Panc1 (cell line): ENCODE measurements at places on chromosomes 6 and 20. TPM values are rescaled to one million over a fixed set of nuclear protein-coding genes. Genes with fewer than 3 reads are reported as not detected.

GRCh38 chr20:13819885-13820645 is 35.2 kb downstream of the NDUFAF5 start:
- H3K27ac ChIP-seq: no peak overlapping the region
- H3K36me3 ChIP-seq: peaks cover 22% of the 10 kb centered on the region
- H3K4me1 ChIP-seq: no peaks in the 10 kb centered on the region
- H3K27me3 ChIP-seq: no peaks in the 10 kb centered on the region
- DNase-seq: peak; percentile 30

KCNB1 gene
- 11.1 TPM for total RNA-seq

DNA sequence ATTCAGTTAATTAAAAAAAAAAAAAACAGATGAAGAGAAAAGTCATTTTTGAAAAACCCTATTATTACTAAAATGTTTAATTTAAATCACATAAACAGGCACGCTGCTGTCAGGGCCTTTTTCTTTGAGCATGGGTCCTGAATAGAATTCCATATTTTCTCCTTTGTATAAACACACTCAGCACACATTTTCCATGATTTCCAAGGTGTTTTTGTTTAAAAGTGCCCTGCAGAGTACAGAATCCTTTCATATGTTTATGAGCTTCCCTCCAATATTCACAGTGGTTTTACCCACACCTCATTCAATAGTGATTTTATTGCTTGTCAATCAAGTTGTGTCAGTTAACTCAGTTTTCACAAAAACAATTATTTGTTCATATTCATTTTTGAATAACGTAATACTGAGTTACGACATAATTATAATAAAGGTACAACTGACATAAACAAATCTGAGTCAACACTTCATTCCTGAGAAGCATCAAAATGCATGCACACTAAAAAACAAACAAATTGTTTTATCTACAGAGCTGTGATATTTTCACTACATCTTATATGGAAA is 15.2 kb downstream of the SLC35B3 start:
- H3K27me3 ChIP-seq: no peaks in the 10 kb centered on the region
- no peak overlapping the region for H3K27ac ChIP-seq
- no peak for DNase-seq
- H3K36me3 ChIP-seq: peaks cover 19% of the 10 kb centered on the region

SPTLC3 gene
- 0.03 TPM for total RNA-seq

DNA sequence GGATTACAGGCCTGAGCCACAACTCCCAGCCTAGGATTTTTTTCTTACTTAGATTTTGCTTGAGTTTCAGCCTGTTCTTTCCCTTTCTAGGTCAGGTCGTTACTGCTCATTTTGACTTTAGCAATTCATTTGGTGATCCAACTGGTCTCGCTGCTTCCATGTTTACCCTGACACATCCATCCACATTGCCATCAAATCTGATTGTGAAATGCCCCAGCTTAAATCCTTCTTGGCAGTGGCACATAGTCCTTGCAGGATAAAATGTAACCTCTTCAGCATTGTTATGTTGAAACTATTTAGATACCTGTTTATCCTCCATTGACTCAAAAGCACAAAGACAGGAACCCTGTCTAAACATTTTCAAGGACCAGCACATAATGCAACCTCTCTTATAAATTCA is 77.2 kb downstream of the DNAH8 start:
- H3K27ac ChIP-seq: no peak overlapping the region
- no peak overlapping the region for H3K4me3 ChIP-seq
- no peaks in the 10 kb centered on the region for H3K36me3 ChIP-seq
- no peaks in the 10 kb centered on the region for H3K4me1 ChIP-seq

ANKRD6 gene
- 2.4 TPM for total RNA-seq

DNA sequence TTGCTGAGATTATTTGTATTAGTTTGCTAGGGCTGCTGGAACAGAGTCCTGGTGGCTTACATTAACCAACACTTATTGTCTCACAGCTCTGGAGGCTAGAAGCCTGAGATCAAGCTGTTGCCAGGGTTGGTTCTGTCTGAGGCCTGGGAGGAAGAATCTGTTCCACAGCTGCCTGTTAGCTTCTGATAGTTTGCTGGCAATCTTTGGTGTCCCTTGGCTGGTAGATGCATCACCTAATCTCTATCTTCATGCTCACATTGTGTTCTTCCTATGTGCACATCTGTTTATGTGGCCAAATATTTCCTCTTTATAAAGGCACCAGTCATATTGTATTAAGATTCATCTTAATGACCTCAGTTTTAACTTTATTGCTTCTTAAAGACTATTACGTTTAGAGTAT is 19.5 kb downstream of the SF3B5 start:
- no peak overlapping the region for H3K4me3 ChIP-seq
- H3K27me3 ChIP-seq: peaks cover 6% of the 10 kb centered on the region; the same call in 1 of the 2 replicates
- no peaks in the 10 kb centered on the region for H3K36me3 ChIP-seq

DNA sequence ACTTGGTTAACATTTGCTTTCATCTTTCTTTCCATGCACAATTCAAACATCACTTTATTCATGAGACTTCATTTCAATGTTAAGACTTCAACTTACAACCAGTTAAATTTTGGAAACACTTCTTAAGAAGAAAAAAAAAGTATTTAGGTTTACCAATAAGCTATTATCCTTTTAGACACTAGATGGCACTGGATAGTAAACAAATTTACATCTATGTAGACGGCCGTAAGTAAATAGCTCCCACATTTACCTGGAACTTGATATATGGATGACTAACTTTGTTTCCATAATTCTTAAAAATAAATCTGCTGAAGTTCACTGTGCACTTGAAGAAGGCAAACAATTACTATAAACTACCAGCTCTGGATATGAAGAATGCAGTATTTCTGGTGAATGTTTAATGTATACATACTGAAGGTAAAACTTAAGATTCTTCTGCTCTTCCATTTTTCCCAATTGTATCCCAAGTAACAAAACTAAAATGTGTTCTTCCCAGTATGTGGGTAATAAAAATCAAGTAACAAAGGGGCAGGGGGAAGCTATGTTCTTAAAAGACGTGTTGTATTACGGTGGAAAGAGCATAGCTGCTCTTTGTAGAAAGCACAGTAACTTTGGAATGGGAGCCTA is 130.6 kb upstream of the C6orf118 start:
- no peak overlapping the region for H3K4me3 ChIP-seq
- H3K27me3 ChIP-seq: no peaks in the 10 kb centered on the region
- no peaks in the 10 kb centered on the region; the same call in 1 of the 2 replicates for H3K36me3 ChIP-seq
- peak; percentile 52 for DNase-seq
- no peak overlapping the region for H3K27ac ChIP-seq

DNA sequence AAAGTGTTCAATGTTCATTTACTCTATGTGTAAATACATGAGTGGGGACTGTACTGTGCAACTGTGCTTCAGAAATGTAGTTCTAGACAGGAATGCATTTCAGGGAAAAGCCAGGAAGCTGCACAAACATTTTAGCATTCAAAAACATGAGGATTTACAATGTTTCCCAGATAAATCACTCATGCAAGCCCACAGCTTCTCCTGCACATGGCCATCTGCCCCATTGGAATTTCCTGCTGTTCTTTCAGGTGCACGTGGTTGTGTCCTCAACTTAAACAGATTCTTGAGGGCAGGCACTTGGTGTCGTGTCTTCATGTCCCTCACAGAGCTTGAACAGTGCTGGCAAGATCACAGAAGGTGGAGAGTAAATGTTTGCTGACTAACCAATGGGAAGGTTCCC is 101.5 kb downstream of the UNC5CL start:
- H3K4me3 ChIP-seq: no peak overlapping the region
- no peaks in the 10 kb centered on the region for H3K27me3 ChIP-seq
- no peaks in the 10 kb centered on the region for H3K4me1 ChIP-seq
- DNase-seq: no peak
- peak overlapping the region; percentile 65; the same call in 1 of the 2 replicates for H3K27ac ChIP-seq
- no peaks in the 10 kb centered on the region for H3K36me3 ChIP-seq

- H3K4me3 ChIP-seq: no peak overlapping the region
- H3K27ac ChIP-seq: no peak overlapping the region
- H3K36me3 ChIP-seq: no peaks in the 10 kb centered on the region
- DNase-seq: no peak
- H3K4me1 ChIP-seq: no peaks in the 10 kb centered on the region
- H3K27me3 ChIP-seq: no peaks in the 10 kb centered on the region
Observed at GRCh38 chr6:160974304-160974771, 17.2 kb upstream of the MAP3K4 start.

GRCh38 chr6:21539621-21540100 is 53.9 kb upstream of the SOX4 start:
- H3K27ac ChIP-seq: no peak overlapping the region
- no peaks in the 10 kb centered on the region for H3K36me3 ChIP-seq
- no peak for DNase-seq
- H3K4me1 ChIP-seq: no peaks in the 10 kb centered on the region

CFAP206 gene
- total RNA-seq: 2.4 TPM

DNA sequence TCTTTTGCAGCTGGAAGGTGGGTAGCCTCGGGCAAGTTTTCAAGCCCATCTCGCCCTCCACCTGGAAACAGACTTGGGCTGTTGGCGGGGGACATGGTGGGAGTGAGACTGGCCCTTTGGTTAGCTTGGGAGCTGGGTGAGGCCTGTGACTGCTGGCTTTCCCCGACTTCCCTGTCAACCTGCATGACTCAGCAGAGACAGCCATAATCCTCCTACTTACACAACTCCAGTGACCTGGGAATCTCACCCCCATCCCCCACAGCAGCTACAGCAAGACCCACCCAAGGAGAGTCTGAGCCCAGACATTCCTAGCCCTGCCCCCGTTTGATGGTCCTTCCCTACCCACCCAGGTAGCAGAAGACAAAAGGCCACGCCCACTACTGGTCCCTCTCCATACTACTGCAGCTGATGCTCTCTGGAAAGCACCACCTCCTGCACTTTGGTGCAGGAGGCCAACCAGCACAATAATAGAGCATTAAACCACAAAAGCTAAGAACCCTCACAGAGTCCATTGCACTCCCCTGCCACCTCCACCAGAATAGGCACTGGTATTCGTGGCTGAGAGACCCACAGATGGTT is 188.4 kb downstream of the TRDN start:
- H3K4me1 ChIP-seq: no peaks in the 10 kb centered on the region
- H3K27ac ChIP-seq: no peak overlapping the region
- H3K27me3 ChIP-seq: no peaks in the 10 kb centered on the region
- H3K36me3 ChIP-seq: no peaks in the 10 kb centered on the region
- H3K4me3 ChIP-seq: no peak overlapping the region
- no peak for DNase-seq

DNA sequence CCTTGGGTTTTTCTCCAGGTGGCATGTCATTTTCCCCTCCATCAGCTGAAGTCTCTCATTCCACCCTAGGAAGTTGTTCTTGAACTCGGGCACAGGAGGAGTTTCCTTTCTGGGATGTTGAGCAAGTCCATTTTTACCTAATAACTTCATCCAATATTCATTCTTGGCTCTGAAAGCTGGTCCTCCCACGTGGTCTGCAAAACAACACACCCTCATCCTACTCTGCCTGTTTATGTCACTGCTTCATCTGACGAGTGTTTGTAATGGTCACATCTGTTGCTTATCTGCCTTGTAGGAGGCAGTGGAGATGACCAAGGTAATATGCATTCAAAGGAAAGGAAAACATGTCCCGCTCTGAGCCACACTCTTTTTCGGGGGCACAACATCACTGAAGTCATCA is 41.7 kb upstream of the AIG1 start:
- H3K27me3 ChIP-seq: no peaks in the 10 kb centered on the region

DNA sequence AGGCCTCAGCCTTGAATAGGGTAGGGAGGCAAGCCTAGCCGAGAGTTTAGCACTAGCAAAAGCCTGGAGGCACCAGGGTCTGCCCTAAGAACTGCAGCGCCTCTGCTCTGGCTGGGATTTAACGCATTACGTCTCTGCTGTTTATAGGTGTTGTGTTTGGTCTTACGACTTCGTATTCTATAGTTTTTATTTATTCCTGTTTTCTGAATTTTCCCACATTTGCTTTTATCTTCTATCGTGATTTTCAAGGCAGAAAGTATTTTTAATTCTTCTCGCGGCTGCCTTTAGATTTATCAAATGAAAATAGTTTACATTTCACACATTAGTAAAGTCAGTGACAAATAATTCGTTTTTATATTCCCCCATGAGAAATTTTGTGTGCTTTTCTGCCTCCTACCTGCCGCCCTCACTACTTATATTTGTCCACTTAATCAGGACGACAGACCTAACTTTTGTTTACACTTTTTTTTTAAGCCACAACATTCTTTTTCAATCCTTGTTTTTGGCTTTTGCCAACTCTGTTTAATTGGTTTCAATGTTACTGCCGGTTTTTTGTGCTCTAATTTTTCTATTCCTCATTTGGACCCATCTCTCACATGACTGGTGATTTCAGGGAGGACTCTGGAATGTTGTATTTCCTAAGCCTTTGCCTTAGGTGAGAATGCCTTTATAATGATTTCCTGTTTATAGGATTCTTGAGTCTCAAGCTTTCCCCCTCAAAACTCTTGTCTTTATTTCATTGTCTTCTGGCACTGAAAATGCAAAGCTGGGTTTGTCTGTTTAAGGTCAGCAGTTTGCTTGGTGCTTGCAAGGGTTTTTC is 1.3 kb upstream of the LZTS3 start:
- peak overlapping the region; percentile 92 for H3K4me3 ChIP-seq
- H3K27ac ChIP-seq: peak overlapping the region; percentile 81
- H3K36me3 ChIP-seq: no peaks in the 10 kb centered on the region
- peaks cover 14% of the 10 kb centered on the region for H3K4me1 ChIP-seq

DNA sequence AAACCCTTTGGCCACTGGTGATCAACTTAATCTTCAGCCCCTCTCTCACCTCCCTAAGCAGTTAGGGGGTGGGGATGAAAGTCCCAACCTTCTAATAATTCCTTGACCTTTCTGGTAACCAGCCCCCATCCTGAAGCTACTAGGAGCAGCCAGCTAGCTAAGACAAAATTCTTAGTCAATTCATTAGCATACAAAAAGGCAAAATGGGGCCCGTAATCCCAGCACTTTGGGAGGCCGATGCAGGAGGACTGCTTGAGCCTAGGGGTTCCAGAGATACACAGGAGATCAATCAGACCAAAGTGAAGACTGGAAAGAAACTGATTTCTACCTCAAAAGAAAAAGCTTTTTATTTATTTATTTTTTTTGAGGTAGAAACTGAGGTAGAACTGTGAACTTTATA is 1.8 kb downstream of the ASCC3 start:
- peaks cover 27% of the 10 kb centered on the region for H3K4me1 ChIP-seq
- no peak for DNase-seq
- H3K27ac ChIP-seq: peak overlapping the region; percentile 73
- peak overlapping the region; percentile 80 for H3K4me3 ChIP-seq
- no peaks in the 10 kb centered on the region for H3K27me3 ChIP-seq
